ENCODE measurements at places on chromosomes 11 and 22.

- ATAC-seq: no peak
These were observed 7.0 kb downstream of the DRD4 start for GRCh38 chr11:643849-644738.

GRCh38 chr22:49863931-49864330 is 10.3 kb downstream of the ZBED4 start:
- no peak for ATAC-seq

GRCh38 chr11:58465690-58466089 is 23.7 kb upstream of the OR5B12 start:
- no peak for ATAC-seq

GRCh38 chr11:81869351-81870065 is 864.2 kb downstream of the FAM181B start:
- no peak for ATAC-seq

DNA sequence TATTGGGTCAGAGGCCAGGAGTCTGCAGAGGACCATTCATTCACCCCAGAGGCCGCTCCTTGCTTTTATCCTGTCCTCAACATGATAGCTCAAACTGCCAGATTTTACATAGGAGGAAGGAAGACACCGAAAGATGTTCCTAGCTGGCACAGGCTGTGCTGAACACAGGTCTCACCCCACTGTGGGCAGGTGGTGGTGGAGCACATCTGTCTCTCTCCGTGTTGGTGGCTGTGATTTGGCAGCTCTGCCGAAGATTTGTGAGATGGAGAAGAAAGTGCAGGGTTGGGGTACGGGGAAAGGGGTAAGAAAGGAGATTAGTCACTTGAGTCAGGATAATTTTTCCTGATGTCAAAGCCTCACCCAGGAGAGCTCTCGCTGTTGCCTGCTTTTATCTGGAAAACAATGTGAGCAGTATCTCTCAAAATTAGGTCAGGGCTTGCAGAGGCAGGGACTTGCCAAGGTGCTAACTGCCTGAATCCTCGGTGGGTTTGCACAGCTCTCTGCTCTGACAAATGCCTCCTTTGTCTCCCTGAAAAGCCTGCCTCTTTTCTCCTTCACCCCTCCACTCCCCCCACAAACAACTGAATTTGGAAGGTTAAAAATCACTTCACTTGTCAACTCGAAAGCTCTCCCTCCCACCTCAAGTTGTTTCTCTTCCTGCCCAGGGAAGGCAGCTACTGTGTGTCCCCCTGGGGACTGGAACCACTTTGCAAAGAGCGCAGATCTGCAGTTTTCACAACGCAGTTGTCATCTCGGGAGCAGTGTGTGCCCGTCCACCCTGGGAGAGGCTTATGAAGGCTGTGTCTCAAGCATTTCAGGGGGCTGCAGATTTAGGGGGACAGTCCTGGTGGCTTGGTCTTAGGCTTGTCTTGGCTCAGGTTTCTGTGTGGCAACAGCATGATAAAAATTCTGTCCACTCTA is 299.7 kb downstream of the ST3GAL4 start:
- no peak for ATAC-seq

DNA sequence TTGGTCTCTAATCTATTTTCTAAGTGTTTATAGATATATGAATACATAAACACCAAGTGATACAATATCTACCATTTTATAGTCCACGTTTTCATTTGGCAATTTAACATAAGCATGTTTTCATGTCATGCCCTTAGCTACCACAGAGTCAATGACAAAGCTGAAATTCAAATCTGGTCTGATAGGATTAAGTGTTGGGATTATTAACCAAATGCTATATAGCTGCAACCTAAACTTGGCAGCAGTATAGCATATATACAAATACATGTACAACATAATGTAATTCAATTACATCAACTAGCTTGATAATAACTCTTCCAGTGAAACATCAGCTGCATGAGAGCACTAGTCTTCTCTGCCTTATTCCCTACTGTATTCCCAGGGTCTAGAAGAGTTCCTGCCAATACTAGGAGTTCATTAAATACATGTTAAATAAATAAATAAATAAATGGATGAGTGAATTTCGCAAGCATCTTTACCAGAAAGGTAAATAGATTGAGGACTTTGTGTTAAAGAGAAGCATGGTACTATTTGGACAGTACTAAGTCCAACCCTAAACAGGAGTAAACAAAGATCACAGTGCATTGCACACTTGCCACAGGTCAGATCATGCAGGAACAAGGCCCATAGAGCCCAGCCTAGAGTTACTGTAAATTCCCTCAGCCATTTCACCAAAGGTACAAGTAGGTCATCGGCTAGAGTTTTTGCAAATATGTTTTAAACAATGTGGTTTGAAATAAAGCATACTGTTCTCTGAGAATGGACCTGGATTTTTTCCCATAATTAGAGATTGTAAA is 12.8 kb downstream of the SAA4 start:
- no peak for ATAC-seq

DNA sequence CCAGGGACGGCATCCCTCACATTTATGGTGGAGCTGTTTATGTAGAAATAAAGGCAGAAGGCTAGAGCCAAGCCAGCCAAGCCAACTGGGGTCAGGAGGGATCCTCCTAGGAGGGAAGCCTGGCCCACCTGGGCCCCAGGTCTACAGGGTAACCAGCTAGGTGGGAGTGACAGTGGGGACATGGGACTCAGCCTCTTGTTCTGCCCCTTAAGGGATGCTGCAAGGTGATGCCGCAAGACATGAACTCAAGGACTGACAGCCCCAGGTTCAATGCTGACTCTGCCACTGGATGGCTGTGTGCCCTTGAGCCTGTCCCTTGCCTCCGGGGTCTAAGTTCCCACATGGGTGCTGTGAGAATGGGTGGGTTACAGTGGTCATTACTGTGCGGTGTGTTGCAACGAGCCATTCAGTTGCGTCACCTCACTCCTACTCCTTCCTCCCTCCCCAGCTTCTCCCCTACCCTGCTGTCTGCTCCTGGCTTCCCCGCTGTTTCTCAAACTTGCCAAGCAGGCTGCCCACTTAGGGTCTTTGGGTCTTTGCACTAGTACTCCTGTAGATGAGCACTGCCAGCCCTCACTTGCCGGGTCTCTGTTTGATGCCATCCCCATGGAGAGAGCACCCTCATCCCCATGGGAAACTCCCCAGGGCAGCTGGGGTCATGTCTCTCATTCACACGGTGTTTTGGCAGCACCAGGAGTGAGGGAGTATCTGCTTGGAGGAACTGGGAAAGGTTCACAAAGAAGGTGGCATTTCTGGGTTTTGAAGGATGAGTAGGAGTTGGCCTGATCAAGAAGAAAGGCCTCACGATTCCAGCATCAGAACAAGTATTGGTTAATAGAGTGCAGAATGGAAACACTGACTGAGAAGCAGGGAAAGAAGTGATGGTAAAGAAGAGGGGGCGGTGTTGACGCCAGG is 43.0 kb upstream of the RTL6 start:
- no peak for ATAC-seq

- no peak for ATAC-seq
These were observed 102.9 kb upstream of the FGF3 start for GRCh38 chr11:69922015-69922595.

DNA sequence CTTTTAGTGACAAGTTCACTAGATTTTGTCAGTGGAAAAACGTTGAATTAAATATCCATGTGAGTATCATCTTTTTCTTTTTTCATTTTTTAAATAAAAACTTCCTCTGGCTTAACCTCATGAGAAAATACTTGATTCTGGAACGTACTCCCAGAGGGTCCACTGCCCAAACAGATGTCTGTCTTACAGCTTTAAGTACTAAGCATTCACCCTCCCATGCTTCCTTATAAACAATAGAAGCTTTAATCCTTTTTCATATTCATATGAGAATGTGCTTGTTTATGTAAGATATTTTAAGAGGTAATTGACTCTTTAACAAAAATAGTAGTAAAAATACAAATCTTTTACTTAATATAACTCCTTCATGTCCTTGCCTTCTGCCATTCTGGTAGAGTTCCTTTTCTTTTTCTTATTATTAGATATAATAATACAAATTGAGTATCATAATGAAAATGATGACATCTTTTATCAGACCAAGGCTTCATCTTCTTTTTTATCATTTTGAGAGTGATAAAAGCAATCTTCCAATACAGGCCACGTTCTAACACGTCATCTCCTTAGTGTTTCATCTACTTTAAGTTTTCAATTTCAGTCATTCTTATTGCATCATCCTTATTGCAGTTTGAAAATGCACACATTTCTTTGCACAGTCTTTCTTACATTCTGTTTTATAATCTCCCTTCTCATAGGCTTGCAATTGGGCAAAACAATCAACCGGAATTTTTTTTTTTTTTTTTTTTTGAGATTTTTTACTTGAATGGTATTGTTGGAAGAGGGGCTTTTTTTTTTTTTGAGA is 69.5 kb upstream of the MYO18B start:
- ATAC-seq: no peak

DNA sequence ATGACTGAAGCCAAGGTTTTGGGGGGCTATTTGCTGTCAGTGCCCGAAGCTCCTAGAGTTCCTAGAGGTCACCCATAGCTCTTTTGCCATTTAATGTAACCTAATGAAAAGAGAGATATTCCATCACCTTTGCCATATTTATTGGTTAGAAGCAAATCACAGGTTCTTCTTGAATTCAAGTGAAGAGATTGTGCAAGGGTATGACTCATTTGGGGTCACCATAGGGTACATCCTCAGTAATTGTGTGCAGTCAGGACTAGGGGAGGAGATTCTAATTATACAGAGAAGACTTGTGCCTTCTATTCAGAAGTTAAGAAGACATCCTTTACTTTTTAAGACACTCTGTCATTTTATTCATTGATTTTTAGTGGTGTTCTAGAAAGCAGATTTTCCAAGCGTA is 6.9 kb upstream of the PRAME start:
- no peak for ATAC-seq
